ENCODE measurements at places on chromosomes 16 and 17. TPM values are rescaled to one million over a fixed set of nuclear protein-coding genes. Genes with fewer than 3 reads are reported as not detected.
A peak's percentile ranks its signal among the peaks of the same experiment; 100 is the strongest.

Gene FBXW10
- total RNA-seq = 0.15 TPM

Gene IL17C
- total RNA-seq = not detected

Gene MEFV
- 5.6 TPM for total RNA-seq

- DNase-seq = no peak
Observed at GRCh38 chr16:80280557-80280956, 260.2 kb upstream of the DYNLRB2 start.

GRCh38 chr17:36142806-36143205 is 33.6 kb downstream of the TBC1D3B start:
- DNase-seq = no peak

DNA sequence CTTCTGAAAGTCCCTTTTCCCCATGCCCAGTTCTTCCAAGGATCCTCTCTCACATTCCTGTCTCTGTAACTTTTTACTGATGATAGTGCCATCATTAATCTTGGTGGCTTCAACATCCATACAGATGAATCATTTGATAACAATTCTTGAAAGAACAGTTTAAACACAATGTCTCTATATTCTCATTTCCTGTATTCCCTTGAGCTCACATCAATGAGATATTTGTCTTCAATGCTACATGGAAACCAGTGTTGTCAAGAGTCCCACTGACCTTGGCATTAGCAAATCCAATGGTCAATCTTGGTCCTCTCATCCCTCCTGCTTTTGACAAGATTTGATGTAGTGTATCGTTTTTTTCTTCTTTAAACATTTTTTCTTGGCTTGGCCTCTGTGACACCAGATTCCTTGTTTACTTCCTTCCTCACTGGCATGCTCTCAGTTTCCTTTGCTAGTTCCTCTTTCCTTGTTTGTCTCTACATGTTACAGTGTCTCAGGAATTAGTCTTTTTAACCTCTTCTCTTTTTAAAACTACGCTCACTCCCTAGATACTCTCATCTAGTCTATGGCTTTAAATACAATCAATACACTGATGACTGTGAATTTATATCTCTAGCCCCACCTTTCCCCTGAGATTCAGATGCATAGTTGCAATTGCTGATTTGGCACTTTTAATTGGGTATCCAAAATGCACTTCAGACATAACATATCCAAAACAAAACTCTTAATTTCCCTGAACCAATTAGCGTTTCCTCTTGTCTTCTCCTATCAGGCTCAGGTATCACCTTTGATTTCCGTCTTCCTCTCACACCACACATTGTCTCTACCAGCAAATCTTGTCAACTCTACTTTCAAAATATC is 134.0 kb downstream of the MYO1D start:
- DNase-seq = no peak

DNA sequence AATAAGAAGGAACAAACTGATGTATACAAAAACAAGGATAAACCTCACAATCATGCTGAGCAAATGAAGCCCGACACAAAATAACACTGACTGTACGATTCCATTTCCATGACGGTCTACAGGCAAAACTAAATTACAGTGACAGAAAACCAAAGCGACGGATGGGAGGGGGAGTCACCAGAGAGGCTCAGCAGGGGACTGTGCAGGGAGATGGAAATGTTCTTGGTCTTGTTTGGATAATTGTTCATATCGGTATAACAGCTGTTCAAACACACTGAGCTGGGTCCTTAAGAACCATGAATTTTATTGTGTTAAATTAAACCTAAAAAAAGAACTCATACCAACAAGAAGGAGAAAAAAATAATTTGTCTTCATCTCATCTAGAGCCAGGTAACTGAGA is 97.8 kb downstream of the NXN start:
- DNase-seq = no peak

DNA sequence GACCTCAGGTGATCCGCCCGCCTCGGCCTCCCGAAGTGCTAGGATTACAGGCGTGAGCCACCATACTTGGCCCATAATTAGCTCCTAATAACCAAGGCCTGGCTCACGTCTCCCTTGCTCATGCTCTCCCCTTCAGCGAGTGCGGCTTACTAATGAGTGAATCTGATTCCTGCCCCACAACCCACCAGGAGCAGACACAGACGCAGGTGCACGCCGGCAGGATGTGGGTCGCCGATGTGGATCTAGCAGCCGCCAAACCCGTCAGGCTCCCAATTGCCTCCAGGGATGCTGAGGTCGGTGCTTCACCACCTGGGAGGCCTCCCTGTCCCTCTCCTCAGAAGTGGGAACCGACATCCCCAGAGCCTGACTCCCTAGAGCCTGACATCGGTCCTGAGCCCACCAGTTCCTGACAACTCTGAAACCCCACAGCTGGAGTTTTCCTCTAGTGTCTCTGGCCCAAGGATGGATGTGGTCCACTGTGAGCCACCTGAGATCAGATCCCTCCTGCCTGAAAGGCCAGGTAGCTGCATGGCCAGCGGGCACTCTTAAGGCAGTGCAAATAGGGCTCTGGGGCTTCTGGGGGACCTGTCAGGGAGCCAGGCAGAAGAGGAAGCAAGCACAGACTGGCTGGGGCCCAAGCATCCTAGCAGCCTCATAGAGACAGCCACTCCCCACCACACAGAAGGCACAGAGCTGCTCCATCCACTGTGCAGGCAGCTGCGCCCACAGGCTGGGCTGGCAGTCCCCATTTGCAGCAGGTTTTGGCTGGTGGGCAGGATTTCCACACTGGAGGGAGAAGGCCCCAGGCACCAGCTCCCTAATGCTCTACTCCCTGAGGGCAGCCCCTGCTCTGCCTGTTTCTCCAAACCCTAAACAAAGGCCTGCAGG is 10.8 kb downstream of the EXOC7 start:
- DNase-seq = no peak

GRCh38 chr17:6461246-6461645 is 17.0 kb downstream of the PIMREG start:
- no peak for DNase-seq

DNA sequence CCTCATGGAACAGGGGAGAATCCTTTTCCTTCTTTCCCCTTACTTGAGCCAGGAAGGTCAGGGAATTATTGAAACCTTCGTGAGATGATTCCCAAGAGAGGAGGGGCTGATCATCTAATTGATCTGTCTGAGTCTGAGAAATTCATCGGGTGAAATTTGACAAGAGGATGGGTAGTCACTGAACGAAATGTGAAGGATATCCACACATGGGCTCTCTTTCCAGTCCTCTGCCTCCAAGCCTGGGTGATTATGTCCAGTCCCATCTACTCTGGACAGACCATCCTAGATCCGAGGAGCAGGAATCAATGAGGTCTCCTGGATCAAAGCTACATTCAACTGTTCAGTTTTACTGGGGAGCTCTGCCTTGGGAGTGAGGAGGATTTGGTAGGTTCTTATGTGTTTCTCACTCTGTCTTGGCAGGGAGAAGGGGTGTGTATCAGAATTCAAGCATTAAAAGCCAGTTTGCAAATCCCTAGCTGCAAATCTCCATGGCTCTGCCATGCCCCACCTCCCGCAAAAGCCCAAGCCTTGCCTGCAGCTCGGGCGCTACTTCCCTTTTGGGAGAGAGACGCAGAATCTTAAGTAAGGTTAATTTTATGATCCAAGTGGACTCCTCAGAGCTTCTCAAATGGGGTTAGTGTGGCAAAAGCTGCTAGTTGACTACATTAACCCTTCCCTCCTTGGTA is 47.1 kb upstream of the TEKT3 start:
- DNase-seq = no peak

DNA sequence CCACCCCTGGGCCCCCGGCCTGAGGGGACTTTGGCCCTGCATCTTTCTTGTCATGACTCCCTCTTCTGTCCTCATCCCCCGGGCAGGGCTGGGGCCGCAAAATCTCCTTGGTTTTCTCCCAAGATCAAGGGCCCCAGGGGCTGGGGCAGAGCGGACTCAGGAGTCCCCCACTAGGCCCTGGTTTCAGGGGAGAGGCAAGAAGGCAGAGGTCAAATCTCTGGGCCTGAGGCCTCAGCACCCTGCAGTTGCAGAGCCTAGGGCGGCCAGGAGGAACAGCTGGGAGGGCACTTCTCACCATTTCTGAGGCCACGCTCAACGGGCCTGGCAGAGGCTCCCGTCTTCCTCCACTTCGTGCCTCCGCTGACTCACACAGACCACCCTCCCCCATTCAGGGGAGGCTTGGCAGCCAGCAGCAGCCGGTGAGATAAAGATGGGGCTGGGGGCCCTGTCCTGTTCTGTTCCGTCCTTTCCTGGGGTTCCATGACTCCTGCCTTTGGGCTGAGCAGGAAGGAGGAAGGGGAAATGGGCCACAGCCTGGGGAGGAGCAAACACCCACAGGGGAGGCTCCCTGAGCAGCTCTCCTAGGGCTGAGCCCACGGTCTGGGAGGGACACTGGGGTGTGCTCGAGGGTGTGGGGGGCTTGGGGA is 12.4 kb downstream of the ZSCAN10 start:
- DNase-seq = no peak

DNA sequence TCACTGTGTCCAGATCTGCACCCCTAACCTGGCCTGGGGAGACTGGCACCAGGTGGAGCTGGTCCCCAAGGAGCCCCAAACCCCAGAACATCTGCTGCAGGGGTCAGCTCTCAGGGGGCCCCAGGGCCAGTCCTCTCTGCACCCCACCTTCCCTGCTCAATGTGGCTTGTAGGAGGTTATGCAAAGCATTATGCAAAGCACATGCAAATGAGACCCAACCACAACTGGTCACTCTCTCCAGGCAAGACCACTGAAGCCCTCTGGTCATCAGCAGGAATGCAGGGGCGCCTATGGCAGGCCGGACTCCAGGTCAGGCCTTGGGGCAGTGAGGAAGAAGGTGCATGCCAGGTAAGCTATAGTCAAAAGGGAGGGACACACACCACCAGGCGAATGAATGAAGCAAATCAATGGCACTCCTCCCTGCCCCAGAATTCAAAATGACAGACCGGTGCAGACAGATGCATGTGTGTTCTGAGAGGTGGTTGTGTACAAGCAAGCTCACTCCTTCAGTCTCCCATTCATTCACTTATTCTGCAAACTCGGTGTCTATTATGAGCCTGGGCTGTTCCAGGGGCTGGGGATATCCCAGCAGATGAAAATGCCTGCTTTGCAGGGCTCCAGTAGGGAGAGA is 48.0 kb downstream of the TMEM235 start:
- no peak for DNase-seq

DNA sequence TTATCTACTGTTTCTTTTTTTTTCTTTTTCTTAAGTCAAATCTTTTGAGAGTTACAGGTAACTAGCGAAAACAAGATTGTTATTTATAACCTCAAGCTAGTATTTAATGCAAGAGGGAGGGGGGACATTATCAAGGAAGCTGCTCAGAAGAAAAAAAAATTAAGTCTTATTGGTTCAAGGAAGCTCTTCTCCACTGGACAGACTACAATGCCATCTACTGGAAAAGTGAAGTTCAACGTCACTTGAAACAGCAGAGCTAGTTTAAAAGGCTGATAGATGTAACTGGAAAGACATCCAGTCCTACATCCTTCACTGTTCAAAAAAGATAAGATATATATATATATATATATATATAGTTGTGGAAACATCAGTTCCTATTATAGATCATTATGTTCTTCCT is 418.0 kb upstream of the PSMD7 start:
- DNase-seq = no peak

GRCh38 chr17:39739885-39740356 is 2.2 kb downstream of the GRB7 start:
- DNase-seq = no peak

GRCh38 chr17:38464723-38465390 is 36.6 kb downstream of the ARHGAP23 start:
- DNase-seq = peak; percentile 88

DNA sequence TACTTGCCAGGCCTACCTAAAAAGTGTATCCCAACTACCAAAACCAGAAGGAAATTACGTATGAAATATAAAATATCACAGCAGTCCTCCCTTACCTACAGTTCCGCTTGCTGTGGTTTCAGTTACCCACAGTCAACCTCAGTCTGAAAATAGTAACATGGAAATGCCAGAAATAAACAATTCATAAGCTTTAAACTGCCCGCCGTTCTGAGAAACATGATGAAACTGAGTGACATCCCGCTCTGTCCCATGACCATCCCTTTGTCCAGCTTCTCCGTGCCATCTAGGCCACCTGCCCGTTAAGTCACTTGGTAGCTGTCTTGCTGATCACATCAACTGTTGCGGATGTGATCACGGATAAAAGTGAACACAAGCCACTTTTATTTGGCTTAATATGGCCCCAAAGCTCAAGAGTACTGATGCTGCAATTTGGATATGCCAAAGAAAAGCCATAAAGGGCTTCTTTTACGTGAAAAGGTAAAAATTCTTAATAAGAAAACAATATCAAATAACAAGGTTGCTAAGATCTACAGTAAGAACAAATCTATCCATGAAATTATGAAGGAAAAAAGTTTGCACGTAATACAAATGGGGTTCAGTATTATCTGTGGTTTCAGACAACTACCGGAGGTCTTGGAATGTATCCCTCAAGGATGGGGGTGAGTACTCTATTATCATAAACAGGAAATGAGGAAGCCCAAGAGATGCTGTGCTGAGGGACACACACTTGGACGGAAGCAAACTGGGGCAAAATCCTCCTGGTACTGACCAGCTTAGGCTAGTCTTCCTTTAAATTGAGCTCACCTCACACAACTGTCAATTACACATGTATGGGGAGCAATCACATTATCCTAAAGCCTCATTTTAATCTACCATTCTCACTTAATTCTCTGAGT is 8.2 kb downstream of the USP22 start:
- no peak for DNase-seq

DNA sequence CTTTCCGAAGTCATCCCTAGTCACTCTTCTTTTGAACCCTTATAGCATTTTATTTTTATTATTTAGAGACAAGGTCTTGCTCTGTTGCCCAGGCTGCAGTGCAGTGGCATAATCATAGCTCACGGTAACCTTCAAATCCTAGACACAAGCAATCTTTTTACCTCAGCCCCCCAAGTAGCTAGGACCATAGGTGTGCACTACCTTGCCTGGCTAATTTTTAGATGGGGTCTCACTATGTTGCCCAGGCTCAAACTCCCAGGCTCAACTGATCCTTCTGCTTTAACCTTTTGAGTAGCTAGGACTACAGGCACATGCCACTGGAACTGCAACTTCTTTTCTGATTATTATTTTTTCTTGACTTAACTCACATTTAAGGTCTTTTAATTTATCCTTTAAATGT is 33.0 kb upstream of the TMEM97 start:
- DNase-seq = no peak

- DNase-seq = no peak
Observed at GRCh38 chr16:9953908-9954570, 228.2 kb downstream of the GRIN2A start.

DNA sequence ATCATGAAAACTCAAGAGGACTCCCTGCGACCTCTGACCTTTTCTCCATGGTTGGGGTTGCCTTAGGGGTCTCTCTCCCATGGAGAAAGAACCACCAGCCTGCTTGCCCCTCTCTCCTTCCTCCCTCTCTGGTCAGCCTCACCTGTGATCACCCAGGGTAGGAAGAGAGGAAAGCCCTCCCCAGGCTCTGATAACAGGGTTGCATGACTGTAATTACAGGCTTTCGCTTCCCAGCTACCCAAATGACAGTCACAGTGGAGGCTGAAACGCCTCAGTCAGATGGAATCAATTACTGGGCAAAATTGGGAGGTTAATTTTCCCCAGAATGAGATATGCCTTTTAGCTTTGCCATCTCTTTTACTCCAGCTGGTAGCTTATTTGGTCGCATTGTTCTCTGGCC is 265.8 kb upstream of the SOX9 start:
- no peak for DNase-seq

GRCh38 chr16:57283214-57283958 is 1.1 kb downstream of the PLLP start:
- DNase-seq = no peak

GRCh38 chr17:1548032-1548431 is 14.6 kb downstream of the PITPNA start:
- no peak for DNase-seq

- DNase-seq = no peak
Observed at GRCh38 chr17:79696610-79696982, 34.1 kb upstream of the ENPP7 start.

All from breast epithelium (tissue), 4 donors.